ENCODE measurements at places on chromosomes 12 and 14.

GRCh38 chr12:95674163-95674562 is 116.4 kb downstream of the NTN4 start:
- DNase-seq, result no peak

- DNase-seq, result no peak
These were observed 270.1 kb downstream of the ADGRD1 start for GRCh38 chr12:131223791-131224225.

DNA sequence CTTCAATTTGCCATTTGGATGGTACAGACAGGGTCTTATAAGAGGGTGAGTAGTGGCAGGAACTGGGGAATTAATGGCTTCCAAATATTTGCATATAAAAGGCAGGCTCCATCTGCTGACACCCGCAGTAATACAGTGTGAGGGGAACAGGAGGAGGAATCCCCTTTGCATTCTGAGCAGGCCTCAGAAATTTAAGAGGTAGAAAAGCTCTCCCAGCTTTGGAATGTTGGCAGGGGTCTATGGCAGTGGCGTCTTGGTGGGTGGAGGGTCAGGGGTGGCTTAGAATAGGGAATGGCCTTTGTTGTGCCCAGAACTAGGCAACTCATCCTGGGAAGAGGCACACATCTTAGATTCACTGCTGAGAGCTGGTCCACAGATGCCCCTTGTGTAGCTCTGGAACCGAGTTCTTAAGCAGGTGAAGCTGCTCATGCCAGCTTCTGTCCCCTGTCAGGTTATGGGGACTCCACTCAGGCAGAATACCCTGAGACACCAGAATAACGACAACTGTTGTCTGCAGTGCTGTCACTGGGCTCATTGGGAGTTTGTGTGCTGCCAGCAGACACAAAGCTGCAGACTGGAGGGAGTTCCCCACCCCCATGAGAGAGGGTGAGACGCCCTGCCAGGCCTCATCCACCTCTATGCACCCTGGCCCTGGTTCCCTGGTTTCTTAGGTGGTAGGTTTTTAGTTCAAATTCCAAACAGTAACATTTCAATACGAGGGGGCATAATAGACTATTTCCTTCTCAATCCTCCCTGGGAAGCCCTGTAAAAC is 190.2 kb downstream of the MON2 start:
- DNase-seq, result no peak

- no peak for DNase-seq
These were observed 42.5 kb downstream of the SMIM41 start for GRCh38 chr12:52121824-52122539.

Data from BJ (cell line).